ENCODE measurements at places on chromosomes 3 and 15.

DNA sequence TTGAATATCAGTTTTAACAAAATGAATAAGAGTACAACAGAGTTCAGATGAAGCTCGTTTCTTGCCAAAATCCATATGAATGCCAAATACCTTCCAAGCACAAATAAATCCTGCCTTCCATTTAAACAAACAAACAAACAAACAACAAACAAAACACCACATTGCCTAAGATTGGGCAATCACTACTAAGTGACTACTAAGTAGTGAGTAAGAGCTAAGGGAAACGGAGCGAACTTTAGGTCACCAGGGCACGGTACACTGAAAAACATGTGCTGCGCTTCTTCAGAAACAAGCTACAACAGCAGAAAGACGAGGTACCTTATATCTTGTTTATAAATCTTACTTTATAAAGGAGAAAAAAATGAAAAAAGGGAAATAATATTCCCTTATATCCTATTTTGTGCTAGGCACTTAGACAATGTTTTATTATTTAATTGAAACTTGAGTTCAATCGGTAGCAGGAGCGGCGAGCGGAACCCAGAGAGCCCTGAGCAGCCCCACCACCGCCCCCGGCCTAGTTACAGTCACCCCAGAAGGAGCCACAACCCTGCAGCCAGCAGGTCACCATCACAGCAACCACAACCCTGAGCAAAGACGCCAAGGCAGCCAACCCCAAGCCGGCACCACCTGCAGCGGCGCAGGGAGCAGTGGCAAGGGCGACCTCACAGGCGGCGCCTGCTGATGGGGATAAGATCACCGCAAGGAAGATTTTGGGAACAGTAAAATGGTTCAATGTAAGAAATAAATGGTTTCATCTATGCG lies 216.9 kb downstream of the ZBTB20 start:
- DNase-seq = no peak

DNA sequence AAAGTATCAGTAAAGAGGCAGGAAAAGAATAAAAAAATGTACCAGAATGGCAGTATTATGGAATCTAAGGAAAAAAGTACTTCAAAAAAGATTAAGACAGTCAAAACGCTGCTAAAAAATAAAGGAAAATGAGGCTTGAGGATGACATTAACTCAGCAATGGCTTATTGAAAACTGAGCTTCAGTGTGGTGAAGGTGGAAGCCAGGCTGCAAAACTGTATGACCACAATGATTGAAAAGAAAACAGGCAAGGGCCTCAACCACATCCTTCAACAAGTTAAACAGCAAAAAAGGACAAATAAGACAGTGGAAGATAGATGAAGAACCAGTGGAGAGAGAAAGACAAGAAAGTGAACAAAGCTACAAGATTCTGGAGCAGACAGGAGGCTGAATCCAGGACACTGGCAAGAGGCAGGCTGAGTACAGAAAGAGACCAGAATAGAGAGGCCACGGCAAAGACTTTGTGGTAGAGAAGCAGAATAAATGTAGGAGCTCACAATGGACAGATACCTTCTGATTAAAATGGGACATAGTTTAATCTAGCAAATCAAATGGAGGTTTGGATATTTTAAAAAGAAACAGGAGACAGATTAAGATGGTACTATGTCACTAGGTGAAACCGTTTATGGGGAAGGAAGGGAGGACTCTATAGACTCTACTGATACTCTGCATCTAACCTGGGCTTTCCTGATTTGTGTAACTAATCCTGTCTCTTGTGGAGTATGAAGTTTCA lies 86.1 kb downstream of the TJP1 start:
- DNase-seq = no peak

- no peak for DNase-seq
Observed at GRCh38 chr3:29263476-29263875, 17.4 kb upstream of the RBMS3 start.

GRCh38 chr3:62954580-62954979 lies 79.4 kb upstream of the CADPS start:
- no peak for DNase-seq

GRCh38 chr15:55989383-55989782 lies 4.0 kb downstream of the NEDD4 start:
- DNase-seq = no peak

- DNase-seq = no peak
Observed at GRCh38 chr3:31462050-31462569, 70.6 kb upstream of the STT3B start.

DNA sequence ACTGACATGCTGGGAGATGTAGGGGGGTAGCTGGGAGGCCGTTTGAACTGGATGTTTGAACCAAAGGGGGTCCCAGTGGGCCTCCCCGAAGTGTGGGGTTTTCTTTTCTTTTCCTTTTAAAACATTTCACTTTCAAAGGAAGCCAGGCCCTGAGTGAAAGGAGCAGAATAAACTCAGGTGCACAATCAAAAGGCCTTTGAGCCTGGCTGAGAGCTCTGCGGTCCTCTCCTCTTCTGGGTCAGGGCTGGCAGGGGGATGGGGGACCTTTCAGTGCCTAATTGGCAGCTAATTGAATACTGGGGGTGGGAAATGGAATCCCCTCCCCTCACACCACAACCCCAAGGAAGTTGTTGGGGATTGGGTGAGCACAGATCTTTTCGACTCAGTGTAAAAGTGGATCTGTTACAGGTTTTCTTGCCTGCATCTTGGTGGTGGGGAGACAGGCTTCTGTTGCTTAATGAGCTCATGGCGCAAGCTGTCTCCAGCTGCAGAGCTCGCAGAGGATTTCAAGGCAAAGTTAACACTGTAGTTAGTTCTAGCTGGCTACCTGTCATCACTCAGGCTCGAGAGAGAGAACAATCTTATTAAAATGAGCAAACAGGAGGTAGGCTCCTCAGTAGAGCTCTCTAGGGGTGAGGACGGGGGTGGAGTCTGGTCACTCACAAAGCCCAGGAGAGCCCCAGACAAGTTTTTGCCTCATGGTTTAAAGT lies 132.6 kb downstream of the RAB11A start:
- DNase-seq = no peak

- no peak for DNase-seq
Observed at GRCh38 chr3:195458316-195458717, 15.5 kb upstream of the ACAP2 start.

DNA sequence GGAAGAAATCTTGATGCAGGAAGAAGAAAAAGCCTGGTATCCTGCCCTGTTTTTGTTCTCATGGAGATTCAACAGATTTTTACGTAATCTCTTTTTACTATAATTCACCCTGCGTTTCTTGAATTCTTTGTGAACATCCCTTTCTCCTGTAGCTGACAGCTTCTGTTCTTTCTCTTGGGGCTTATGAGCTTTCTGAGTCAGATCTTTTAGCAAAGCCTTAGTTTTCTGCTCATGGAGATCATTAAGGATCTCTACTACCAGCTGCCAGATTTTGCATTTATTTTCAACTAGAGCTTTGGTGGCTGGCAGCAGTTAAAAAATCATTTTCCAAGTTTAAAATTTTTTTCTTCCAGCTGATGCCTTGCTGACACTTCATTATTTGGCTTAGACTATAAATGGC lies 51.6 kb downstream of the MOBP start:
- DNase-seq = no peak

DNA sequence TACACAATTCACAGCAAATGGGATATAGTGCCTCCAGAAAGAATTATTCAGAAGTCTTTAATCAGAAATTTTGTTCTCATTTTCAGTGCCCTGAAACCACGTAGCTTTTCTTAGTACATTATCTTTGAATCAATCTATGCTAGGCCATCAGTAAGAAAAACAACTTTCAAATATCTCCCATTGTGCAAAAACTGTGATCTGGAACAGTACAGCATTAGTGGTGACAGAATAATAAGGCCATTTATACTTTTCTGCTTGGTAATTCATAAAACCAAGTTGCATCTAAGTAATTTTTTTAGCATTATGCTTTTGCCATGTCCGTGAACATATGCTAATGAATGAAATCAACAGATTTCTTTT lies 35.4 kb upstream of the ZNF385D start:
- no peak for DNase-seq

GRCh38 chr15:67564021-67564967 lies 21.8 kb downstream of the MAP2K5 start:
- DNase-seq = no peak

- DNase-seq = no peak
Observed at GRCh38 chr3:168618827-168619470, 523.2 kb upstream of the GOLIM4 start.

- no peak for DNase-seq
Observed at GRCh38 chr15:80450811-80451321, 46.7 kb downstream of the ARNT2 start.

- peak; percentile 51 for DNase-seq
Observed at GRCh38 chr3:12138044-12138443, 20.7 kb downstream of the TIMP4 start.

- peak; percentile 40 for DNase-seq
Observed at GRCh38 chr3:188656196-188656982, 502.4 kb downstream of the LPP start.

- no peak for DNase-seq
Observed at GRCh38 chr3:186044968-186045367, 63.9 kb downstream of the ETV5 start.

- no peak for DNase-seq
Observed at GRCh38 chr3:129358177-129358771, 70.2 kb downstream of the EFCAB12 start.

GRCh38 chr3:13046569-13047274 lies 26.5 kb downstream of the IQSEC1 start:
- DNase-seq = no peak

- no peak for DNase-seq
Observed at GRCh38 chr15:101037090-101037830, 118.1 kb downstream of the LRRK1 start.

- no peak for DNase-seq
Observed at GRCh38 chr15:33693166-33693800, 275.0 kb upstream of the CHRM5 start.

DNA sequence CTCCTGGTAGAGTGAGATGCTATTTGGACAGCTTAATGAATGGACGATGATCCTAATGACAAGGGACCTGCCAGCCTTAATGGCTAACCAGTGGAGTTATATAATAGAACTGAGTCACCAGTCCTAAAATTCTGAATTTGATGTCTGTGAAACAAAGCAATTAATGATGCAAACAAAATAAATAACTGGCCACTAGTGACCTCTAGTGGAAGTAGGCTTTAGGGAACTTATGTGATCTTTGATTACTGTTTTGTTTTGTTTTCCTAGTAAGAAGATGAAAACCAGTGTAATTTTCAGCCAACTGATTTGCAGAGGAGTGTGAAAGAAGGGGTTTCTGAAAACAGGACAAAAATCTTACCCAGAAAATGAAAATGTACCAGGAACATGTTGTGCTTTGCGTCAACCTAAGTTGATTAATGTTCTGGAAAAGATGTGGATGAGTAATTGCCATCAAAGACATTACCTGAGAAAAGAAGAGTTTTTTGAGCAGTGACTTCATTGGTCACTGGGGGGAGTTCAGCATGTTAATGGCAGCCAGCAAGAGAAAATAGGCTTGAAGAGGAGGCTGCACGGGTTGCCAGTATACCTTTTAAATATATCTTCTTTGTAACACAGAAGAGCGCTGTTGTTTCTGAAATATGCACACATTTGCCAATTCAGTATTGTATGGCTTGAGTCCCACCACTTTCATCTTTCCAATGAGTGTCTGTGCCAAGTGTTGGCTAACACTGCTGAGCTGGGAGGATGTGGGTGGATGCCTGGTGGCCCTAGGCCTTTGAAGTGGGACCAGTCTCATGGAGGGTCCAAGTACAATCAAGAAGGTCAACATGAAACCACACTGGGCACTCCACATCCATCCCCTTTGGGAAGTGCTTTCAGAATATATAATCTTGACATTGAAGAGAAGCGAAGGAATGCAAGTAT lies 9.3 kb downstream of the VEPH1 start:
- DNase-seq = peak; percentile 89

GRCh38 chr3:23496165-23496564 lies 293.0 kb downstream of the UBE2E2 start:
- no peak for DNase-seq

- peak; percentile 26 for DNase-seq
Observed at GRCh38 chr15:71003319-71003718, 110.7 kb downstream of the LRRC49 start.

GRCh38 chr3:13537909-13538296 lies 11.0 kb upstream of the FBLN2 start:
- peak; percentile 92 for DNase-seq

All from adipocyte (in vitro differentiated cells).